Stimulated activated CD4-positive, alpha-beta T cell treated with anti-CD3 and anti-CD28 coated beads, Interleukin-2, amount 100 ng/mL, for 4 hours (primary cell): ENCODE measurements at places on chromosomes 3 and 15.

- DNase-seq: no peak
Observed at GRCh38 chr15:59148153-59148833, 43.3 kb downstream of the CCNB2 start.

- no peak for DNase-seq
Observed at GRCh38 chr15:92870010-92870591, 30.0 kb upstream of the CHD2 start.

DNA sequence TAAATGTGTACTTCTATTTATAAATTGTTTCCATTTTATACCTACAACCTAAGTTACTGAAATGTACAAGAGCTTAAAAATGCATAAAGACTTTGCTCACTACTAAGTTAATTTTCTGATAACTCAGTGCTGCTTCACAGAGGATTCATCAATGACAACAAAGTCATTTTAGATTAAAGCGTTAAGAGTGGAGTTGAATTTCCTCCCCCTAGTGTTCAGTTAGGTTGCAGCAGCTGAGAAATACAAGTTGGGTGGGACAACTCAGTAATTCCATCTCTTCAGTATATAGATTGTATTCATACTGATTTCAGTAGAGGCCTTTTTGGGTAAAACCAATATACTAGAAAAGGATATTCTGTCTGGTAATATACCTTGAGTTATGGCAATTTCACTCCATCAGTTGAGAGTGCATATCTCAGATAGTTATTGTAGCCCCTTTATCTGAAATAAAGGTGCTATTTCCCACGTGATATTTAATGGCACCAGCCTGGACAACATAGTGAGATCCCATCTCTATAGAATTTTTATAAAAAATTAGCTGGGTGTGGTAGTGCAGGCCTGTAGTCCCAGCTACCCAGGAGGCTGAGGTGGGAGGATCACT lies 6.9 kb upstream of the RPL35A start:
- DNase-seq: no peak

DNA sequence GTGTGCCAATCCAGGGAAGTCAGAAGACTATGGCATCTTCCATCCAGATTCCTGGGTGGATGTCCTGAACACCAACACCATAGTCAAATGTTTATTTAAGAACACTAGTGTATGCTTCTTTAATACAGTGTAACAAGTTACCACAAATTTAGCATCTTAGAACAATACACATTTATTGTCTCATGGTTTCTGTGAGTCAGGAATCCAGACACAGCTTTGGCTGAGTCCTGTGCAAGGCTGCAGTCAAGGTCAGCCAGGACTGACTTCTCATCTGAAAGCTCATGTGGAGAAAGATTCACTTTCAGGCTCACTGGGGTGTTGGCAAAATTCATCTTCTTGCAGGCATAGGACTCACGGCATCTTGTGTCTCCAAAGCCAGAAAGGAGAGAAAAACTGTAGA lies 143.4 kb downstream of the ANXA2 start:
- no peak for DNase-seq

DNA sequence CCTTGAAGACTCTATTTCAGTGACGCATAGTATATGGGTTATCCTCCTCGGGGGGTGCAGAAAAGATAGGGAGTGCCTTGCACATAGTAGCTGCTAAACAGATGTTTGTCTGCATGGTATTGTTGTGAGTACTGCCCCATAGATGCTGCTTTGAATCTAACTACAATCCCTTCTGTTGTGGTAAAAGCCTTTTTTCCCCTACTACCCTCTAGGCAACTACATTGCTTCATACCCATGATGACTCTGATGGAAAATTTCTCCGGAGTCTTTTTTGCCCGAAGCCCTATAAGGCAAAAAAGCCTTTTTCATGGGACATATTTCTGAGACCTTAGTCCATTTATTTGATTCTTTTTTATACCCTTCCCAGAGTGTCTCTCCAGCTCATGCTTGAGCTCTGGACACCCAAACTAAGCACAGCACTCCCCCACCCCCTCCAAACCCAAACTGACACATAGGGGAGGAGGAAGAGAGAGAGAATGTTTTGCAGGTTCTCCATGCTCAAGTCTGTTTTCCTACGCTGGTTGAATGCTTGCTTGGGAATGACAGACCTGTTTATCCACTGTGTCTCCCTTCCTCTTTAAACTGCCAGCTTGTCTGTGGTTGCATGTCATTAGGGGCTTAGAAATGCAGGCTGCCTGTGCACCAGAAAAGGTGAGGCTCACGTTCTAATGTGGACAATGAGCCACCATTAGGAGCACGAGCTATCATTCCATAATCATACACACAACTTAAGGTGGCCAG lies 52.9 kb downstream of the LRTM1 start:
- DNase-seq: no peak

- no peak for DNase-seq
Observed at GRCh38 chr3:117562000-117562399, 852.4 kb downstream of the TUSC7 start.

GRCh38 chr3:106276755-106277612 lies 408.2 kb upstream of the CBLB start:
- no peak for DNase-seq

GRCh38 chr3:105842943-105843342 lies 25.9 kb downstream of the CBLB start:
- DNase-seq: no peak
